ENCODE measurements at places on chromosomes 4 and X.

GRCh38 chr4:1039493-1040343, 28.3 kb downstream of the FGFRL1 start:
- DNase-seq: no peak

DNA sequence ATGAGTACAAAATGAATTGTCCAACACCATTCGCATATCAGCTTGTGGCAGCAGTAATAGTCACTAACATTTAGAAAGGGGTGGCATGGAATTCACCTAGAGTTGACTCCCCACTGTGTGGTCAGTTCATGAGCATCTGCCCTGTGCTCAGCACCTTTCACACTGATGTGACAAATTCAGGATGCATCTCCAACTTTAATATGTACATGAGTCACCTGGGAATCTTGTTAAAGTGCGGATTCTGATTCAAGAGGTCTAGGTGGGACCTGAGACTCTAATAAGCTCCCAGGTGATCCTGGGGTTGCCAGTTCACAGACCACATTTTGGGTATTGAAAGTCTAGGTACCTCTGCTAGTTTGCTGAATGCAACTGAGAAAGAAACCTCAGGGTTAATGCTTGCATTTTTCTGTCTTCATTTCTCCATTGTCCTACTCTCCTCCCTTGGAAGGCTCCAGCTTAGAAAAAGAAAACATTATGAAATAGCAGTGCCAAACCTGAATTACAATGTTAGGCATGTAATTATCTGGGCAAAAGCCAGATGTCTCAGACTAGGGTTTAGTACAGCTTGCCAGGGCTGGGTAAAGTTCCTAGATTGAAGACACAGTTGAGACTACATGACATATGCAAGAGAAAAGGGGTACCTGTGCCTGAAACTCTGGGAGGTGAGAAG, 32.7 kb downstream of the TMSB4X start:
- no peak for DNase-seq

DNA sequence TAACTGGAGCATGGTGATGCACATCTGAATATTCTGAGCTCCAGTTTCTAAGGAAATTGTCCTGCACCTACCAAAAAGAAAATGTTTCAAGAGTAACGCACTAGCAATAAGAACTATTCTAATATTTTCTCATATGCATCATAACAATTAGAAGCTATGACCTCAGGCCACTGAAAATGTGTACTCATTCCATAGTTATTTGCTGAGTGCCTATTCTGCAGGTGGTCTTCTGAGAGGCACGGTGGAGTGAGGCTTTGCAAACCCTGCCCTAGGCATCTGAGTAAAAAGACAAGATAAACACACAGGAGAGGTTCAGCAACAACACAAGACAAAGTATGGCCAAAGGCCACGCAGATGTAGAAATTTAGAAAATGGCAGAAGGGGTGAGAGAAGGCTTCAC, 23.7 kb downstream of the SLC10A6 start:
- no peak for DNase-seq

GRCh38 chrX:104567506-104567905, 1.5 kb downstream of the IL1RAPL2 start:
- DNase-seq: no peak

GRCh38 chr4:82969414-82969813, 41.2 kb downstream of the LIN54 start:
- no peak for DNase-seq

DNA sequence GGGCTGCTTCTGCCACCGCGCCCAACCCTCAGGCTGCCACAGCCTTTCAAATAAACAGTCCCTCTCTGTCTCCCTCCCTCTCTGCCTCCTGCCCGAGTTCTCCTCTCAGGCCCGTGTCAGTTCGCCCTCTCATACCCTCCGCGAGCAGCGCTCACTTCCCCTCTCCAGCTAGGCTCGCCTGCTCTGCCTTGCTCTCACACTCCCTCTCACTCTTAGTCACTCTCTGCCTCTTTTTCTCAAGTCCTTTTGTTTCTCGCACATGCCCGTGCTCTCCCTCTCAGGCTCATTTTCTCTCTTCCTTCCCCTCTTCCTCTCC, 3.2 kb downstream of the EFNB1 start:
- DNase-seq: peak; percentile 53

- DNase-seq: no peak
Observed at GRCh38 chr4:172692701-172693100, 475.9 kb upstream of the GALNT7 start.

DNA sequence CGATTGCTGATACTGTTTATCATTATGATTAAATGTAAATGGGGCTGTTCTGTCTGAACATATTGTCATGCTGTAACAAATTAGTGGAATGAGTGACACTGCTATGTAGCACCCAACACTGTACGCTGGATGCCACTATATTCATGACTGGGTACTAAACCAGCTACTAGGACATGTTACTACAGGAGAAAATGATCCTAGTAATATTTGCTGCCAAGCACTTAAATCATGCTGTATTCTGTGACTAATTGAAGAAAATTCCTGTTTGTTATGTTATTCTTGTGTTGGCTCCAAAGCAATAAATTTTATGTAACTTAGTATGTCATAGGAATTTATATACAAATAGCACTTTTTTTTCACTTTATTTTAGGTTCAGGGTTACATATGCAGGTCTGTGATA, 804.2 kb downstream of the CENPC start:
- no peak for DNase-seq

- DNase-seq: no peak
Observed at GRCh38 chr4:157141976-157142375, 66.0 kb downstream of the GLRB start.

DNA sequence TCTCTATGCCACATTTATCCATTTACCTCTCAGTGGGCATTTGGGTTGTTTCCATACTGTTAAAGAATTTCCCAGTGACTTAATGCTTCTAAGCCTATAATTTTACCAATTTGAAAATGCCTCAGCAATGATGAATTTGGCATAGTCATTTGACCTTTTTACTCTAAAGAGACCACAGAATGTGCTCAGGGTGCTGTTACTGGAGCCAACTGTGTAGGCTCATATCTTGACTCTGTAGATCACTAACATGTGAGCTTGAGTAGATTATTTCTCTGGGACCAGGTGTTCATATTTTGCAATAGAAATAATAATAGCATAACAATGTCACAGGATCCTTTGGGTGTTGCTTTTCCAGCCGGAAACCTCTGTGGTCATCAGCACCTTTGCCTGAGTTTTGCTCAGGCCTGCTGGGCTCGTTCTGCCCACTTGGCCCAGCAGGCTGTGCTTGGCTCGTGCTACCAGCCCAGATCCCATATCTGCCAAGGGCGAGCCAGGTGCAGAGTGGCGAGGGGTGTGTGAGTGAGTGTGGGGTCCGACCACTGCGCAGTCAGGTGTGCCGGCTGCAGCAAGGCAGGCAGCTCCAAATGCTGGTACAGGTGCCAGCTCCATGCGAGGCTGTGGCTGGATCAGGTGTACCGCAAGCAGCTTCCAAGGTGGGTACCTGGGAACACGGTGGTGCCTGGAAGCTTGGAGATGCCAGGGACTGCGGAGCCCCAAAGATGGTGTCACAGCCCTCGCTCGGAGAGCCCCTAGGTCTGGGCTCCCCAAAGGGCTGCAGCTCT, 70.6 kb upstream of the ANK2 start:
- no peak for DNase-seq

DNA sequence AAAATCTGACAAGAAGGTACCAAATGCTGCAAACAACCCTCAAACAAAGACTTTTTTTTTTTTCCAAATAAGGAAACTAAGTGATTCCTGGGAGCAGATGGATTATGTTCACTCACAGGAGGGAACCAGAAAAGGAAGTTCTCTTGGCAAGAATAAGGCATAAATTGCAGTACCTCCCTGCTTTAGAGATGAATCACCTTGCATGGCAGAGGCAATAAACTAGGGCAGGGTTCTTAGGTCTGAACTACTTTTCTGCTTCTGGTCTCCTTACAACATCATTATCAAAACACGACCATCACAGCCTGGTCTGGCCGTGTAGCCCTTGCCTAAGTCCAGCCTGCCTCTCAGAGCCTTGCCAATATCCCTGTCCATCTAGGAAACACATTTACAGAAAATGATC, 6.3 kb downstream of the TMEM31 start:
- no peak for DNase-seq

Data from activated CD4-positive, alpha-beta T cell treated with anti-CD3 and anti-CD28 coated beads, Interleukin-2, Interleukin-4, amounts not matched to agents 100 ng/mL and 50 ng/mL, durations not matched to agents 16 hours and 8 hours (primary cell).